ENCODE measurements at places on chromosomes 7 and 10.

- H3K4me3 ChIP-seq: no peak overlapping the region
- H3K4me1 ChIP-seq: no peaks in the 10 kb centered on the region
- peaks cover 2% of the 10 kb centered on the region for H3K27me3 ChIP-seq
- DNase-seq: no peak
- H3K36me3 ChIP-seq: no peaks in the 10 kb centered on the region
Measured at GRCh38 chr7:116436305-116436826, 63.2 kb upstream of the CAV2 start.

DNA sequence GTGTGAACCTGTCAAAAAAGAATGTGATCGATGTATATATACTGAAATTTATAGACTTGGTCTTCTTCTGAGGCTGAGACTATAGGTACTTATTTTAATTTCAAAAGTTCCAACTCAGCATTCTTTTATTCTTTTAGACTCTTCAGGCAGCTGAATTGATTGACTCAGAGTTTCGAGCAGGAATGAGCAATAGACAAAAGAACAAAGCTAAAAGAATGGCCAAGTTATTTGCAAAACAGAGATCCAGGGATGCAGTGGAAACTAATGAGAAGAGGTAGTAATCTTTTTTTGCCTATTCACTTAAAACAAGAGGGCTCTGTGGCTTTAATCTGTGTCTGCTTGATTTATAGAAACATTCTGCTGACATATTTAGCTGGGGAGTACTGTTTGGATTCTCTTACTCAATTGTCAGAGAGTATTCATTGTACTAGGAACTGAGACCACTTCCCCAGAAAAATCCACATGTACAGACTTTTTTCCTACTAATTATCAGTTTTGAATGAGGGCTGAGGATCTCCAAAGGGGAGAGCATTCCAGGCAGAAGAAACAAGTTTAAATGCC is 30.1 kb downstream of the BTAF1 start:
- no peak overlapping the region for H3K4me3 ChIP-seq
- no peak for DNase-seq
- H3K4me1 ChIP-seq: no peaks in the 10 kb centered on the region
- H3K36me3 ChIP-seq: peaks cover 81% of the 10 kb centered on the region
- H3K27me3 ChIP-seq: no peaks in the 10 kb centered on the region

DNA sequence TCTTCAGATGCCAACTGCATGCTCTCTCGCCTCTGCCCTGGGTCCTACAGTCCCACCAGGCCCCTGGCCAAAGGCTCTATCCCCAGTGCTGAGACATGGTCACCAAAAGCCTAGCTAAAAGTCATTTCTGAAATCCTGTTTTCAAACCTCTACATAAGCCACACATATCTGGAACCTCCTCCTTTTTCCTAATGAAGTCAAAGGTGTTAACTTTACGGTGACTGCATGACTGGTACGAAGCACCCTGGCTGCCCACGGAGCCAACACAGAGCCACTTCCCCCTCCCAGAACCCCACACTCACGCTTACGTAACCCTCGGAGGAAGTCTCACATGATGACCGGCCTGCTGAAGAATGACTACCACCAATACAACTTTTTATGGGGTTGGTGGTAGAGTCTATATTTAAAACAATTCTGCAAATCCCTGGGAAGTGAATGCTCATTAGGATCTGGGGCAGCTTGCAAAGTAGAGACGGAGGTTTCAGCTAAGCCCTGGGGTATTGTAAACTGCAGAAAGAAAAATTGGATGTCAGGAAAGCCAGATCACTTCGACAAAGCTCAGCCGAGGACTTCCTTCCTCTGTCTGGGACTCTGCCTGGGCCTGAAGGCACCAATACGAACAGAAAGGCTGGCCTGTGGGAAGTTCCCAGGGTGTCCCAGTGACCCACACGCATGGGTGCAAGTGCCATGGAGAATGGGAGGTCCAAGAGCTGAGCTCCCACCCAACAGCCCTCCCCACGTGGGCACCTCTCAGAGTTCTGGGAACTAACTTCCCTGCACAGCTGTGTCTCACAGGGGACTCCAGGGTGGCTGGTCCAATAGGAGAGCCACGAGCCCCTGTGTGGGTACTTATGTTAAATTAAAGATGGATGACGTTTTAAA is 50.7 kb downstream of the PDGFA start:
- H3K27me3 ChIP-seq: no peaks in the 10 kb centered on the region
- no peak for DNase-seq
- H3K4me1 ChIP-seq: no peaks in the 10 kb centered on the region

- H3K27me3 ChIP-seq: peaks cover 4% of the 10 kb centered on the region
- no peak overlapping the region for H3K4me3 ChIP-seq
- H3K4me1 ChIP-seq: no peaks in the 10 kb centered on the region
- H3K36me3 ChIP-seq: no peaks in the 10 kb centered on the region
Measured at GRCh38 chr10:114930320-114930719, 7.7 kb upstream of the TRUB1 start.

Measured in CD4-positive, CD25-positive, alpha-beta regulatory T cell (primary cell).